ENCODE measurements at places on chromosomes 4 and X.
A peak's percentile ranks its signal among the peaks of the same experiment; 100 is the strongest.

DNA sequence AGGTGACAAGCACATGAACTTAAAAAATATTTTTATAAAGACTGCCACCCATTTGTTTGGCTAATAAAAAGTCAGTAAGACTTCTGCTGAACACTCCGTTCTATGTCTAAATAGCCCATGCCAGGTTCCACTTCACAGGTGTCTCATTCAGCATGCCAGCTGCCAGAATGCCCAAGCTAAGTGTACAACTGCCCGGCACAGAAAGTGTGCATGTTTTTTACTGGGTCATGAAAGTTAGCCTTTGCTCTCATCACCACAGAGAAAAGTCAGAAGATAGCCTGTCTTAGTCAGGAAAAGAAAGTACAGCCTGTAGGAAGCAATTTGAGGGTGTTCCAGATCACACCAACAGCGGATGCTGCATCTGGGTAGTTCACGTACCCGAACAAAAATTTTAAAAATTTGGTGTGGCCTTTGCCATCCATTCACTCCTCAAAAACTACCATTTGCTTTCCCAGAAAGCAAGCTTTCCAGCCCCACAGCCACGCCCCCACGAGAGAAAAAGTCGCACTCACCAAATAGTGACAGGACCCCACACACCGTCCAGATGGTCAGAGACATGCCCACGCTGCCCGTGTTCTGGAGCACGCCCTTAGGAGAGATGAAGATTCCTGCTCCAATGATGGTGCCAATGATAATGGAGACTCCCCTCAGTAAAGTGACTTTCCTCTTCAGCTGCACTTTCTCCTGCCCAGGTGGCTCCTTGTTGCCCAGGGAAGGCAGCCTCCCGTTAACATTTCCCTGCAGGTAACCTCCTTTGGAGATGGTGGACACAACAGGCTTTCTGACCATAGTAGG is 671 bp downstream of the SLC7A11 start:
- peak; percentile 54 for DNase-seq

GRCh38 chr4:133759428-133759827 is 442.2 kb downstream of the PABPC4L start:
- DNase-seq, result no peak

GRCh38 chr4:53235547-53235946 is 130.3 kb downstream of the SCFD2 start:
- DNase-seq, result no peak

GRCh38 chr4:91031761-91032160 is 904.6 kb downstream of the CCSER1 start:
- no peak for DNase-seq

- DNase-seq, result peak; percentile 44
These were observed 15.4 kb upstream of the FAM9C start for GRCh38 chrX:13059637-13060499.

GRCh38 chrX:122943918-122944317 is 240.2 kb upstream of the GRIA3 start:
- no peak for DNase-seq

- DNase-seq, result no peak
These were observed 91.5 kb downstream of the ATRX start for GRCh38 chrX:77694491-77694890.

DNA sequence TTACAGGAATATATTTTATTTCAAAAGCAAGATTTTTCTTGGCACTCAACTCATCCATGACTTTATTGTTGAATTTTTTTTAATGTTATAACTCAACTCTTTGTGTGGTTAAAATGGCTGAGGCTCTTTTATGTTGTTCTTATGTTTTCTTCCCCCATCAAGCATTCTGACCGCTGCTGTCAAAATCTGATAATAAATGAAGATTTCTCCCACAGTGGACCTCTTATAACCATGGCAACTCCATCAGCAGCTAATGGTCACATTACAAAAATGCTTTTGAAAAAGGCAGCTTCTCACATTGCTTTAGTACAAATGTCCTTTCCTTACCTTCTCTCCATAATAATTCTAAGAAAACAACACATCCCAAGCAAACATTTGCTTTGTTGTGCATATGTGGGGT is 96.0 kb upstream of the ATOH1 start:
- no peak for DNase-seq

- peak; percentile 65 for DNase-seq
These were observed 124.6 kb downstream of the ANOS1 start for GRCh38 chrX:8607326-8607725.

DNA sequence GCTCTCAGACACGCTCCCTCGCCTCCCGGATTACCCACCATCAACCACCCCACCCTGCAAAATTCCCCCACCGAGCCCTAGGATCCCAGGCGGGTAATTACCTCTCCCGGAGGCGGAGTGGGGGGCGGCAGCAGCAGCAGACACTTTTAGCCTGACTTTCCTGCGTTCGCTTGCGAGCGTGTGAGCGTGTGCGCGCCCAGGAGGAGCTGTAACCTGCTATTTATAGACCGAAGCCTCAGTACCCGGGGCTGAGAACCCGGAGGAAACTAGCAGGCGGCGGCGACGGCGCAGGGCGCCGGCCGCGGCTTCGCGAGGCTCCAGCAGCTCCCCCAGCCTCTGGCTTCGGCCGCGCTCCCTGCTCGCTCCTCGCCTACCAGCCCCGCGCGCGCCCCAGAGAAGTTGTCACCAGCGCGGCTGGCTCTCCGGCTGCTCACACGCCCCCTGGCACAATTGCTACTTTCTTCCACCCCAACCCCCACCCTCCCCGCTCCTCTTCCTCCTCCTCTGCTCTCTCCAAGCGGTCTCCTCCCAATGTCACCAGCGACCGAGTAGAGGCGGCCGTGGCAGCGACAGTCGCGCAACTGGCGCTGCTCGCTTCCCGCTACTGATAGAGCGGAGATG is at the start of gene INPP4B:
Gene INPP4B (minus strand): TSS at position 194 of the 621 bp plus-strand sequence.
- DNase-seq, result peak; percentile 42

DNA sequence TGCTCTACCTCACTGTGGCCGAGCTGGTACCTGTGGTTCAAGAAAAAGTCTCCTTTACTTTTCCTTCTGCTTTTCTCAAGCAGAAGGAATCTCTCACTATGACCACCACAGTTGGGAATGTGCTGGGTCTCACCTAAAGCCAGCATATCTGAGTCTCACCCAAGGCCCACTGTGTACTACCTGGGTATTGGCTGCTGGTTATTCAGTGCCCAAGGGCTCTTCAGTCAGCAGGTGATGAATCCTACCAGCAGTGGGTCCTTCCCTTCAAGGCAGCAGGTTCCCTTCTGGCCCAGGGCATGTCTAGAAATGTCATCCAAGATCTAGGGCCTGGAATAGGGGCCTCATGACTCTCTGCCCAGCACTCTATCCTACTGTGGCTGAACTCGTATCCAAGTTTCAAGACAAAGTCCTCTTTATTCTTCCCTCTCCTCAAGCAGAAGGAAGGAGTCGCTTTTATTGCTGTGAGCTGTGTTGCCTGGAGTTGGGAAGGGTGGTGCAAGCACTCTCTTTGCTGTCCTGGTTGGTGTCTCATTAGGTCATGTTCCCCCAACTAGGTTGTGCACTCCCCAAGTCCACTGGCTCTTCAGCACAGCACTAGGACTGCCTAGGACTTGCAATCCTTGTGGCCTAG is 6.1 kb downstream of the CXCL10 start:
- DNase-seq, result no peak

DNA sequence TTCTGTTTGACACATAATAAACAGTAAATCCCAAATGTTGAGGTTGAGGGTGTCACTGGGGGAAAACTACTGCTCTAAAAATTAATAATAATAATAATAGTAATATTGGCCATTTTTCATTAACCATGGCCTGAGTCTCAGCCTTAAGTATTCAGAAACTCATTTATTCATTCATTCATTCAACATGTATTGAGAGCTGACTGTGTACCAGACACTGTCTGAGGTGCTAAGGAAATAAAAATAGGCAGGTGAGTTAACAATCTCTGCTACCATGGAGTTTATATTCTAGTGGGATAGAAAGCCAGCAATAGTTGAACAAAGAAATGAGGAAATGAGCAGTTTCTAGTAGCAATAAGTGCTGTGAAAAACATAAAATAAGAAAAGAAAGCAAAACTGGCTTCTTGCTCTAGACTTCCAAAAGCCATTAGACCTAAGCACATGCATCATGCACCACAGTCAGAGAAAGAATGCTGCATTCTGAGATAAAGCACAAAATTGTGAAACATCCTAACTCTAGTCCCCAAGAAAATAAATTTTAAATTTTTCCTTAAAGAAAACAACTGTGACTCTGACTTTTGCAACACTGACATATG is 278.7 kb downstream of the RCHY1 start:
- DNase-seq, result no peak

Data from endothelial cell of umbilical vein (primary cell).